ENCODE measurements at places on chromosomes 1 and 21.

GRCh38 chr21:46253610-46254124 is 25.1 kb upstream of the LSS start:
- peak; percentile 30 for DNase-seq

DNA sequence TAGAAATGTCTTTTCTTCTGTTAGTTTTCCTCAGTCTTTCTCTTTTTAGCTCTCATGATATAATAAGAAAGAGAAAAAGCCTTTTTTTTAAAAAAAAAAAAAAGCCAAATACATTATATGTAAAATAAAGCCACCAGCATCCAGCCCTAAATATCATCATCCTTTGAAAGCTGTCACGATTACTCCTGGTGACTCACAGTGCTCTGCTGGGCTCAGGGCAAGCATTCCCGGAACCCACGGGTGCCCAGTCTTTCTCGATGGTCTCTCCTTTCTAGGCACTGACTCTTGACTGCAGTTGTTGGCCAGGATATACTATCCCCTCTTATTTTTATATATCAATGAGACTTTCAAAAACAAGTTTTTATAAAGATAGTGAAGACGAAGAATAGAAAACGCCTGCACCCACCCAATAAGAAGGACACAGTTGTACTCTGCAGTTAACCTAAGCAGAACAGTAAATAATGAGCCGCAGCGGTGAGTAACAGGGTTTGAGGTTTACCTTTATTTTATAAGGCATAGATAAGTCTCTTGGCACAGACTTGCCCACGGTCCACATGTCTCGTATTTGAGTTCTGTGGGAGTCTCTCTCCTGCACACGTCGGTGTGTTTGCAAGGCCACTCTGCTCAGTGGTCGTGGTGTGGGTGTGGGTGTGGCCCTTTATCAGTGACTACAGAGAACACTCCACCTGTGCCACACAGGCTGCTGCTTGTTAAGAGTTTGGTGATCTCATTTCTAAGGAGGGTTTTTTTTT is 15.7 kb upstream of the MX2 start:
- DNase-seq = no peak

- no peak for DNase-seq
These were observed 32.5 kb downstream of the ADAMTS5 start for GRCh38 chr21:26934383-26934782.

GRCh38 chr21:34009193-34009592 is 64.2 kb upstream of the MRPS6 start:
- no peak for DNase-seq

DNA sequence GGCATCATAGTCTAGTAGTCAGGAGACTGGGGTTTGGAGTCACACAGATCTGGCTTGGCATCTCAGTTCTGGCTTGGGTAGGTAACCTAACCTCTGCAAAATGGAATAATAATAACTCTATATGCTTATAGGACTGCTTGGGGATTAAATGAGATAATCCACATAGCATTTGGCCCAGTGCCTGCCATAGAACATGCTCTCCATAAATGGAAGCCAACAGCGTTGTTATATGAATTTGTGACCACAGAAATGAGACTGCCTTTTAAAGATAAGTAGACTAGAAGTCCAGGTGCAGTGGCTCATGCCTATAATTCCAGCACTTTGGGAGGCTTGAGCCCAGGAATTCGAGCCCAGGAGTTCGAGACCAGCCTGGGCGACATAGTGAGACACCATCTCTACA is 4.0 kb upstream of the OPRD1 start:
- DNase-seq = no peak

- DNase-seq = no peak
These were observed 356.3 kb upstream of the C1orf174 start for GRCh38 chr1:4256351-4256750.

- no peak for DNase-seq
These were observed 2.4 kb downstream of the DTL start for GRCh38 chr1:212037900-212038299.

DNA sequence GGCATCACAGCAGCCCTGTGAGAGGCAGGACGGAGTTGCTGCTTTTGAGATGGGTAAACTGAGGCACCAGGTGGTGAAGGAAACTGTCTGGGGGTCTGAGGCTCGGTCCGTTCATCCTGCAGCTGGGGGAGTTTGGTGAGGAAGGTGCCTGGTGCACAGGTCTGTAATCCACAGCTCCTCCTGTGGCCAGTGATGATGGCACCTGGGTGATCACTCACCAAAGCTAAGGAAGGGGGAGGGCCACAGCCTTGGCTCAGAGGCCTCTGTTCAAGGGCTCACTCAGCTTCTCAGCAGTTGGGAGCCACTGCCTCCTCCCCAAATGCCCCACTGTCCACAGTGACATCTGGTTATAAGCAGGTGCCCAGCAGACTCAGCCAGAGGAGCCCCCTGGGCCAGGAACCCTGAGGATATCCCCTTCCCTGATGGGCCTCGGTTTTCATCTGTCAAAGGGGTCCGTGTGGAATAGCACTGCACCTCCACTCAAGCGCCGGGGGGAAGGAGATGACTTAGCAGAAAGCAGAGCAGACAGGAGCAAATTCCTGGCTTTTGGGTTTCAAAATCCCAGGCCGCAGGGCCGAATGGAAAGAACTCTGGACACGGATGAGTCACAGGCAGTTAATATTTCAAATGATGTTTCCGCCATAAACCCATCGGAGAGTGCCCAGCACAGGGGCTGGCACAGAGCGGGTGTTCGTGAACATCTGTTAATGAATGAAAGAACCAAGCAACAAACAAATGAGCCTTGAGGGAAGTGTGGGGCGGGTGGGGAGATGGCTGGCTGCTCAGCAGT is 82.8 kb downstream of the DMRTB1 start:
- DNase-seq = no peak

- DNase-seq = no peak
These were observed 13.3 kb downstream of the LRRC8C start for GRCh38 chr1:89646259-89646658.

DNA sequence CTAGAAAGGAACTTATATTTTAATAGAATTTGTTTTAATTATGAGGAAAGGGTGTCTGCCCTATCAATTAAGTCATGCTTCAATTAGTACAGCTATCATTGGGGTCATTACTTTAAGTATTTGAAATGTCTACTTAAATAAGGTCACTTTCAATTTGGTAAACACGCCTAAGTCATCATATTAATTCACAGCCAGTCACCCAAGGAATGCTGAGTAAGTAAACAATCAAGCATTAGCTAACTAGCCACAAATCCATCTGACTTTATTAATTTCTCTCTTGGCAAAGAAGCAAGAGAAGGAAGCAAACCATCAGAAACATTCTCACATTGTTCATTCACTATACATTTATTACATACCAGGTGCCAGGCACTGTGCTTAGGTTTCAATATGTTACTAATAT is 1.2 kb upstream of the LRRC52 start:
- DNase-seq = no peak

GRCh38 chr1:195122497-195122896 is 1485.7 kb downstream of the KCNT2 start:
- DNase-seq = no peak

DNA sequence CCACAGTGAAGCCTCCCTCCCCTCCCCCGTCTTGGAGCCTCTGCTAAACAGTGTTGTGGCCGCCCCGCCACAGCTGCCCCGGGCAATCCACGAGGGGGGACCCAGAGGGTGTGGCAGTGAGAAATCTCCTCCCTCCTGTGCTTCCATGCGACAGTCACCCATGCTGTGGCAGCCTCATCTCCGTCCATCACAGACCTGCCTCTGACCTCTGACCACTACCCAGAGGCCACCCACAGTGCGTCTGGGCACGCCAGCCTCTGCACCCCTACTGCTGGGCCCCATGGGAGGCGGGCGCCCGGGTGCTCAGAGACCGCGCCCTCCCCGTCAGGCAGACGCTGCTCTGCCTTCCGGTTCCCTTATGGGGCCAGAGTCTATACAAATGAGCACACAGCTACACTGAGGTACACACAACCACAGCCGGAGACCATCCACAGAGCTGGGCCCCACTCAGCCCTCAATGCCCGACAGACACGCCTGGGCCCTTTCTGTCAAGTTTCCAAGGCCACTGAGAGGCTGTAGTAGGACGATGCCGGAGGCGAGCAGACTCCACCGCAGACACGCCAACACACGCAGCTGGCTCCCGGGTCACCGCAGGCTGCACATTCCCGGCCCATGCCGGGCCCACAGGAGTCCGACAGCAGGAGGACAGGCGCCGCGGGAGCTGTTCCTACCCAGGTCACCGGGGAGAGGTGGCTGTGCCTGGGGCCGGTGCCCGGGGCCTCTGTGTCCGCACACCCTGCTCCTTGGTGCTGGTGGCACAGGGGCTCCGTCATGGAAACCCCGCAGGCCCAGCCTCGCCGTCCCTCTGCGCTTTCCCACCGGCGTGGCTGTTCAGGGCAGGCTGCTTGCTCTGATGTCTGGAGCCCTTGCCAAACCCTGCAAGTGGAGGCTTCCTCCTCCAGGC is 23.9 kb upstream of the TMEM52 start:
- no peak for DNase-seq

GRCh38 chr1:92995441-92996430 is 34.5 kb upstream of the DIPK1A start:
- no peak for DNase-seq

DNA sequence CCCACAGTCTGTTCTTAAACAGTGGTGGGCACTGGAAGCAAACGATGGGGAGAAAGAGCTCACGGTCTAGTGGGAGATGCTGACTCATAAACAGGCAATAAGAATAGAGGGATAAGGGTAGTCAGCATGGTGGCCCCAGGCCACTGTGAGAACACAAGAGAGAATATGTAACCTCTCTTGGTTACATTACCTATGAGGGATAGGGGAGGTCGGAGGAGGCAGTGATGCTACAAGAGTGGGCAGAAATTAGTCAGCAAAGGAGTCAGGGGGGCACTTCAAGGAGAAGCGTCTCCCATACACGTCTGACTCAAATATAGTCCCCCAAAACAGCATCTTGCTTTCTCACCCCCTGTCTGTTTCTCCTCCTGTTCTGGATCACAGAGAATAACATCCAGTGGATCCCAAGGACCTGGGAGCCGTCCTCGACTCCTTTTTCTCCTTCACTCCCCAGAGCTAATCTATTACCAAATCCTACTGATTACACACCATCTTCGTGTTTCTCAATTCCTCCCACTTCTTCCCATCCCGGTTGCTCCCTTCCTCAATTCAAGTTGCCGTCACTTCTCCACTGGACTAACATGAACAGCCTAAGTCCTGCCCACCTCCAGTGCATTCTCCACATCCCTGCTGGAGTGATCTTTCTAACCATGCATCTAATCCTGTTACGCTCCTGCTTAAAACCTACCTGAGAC is 2.1 kb downstream of the SLAMF8 start:
- no peak for DNase-seq

GRCh38 chr1:61222240-61222639 is 139.9 kb downstream of the NFIA start:
- DNase-seq = no peak

GRCh38 chr1:209746451-209747165 is 9.2 kb upstream of the TRAF3IP3 start:
- no peak for DNase-seq

- DNase-seq = no peak
These were observed 23.3 kb downstream of the QSOX1 start for GRCh38 chr1:180177931-180178330.

DNA sequence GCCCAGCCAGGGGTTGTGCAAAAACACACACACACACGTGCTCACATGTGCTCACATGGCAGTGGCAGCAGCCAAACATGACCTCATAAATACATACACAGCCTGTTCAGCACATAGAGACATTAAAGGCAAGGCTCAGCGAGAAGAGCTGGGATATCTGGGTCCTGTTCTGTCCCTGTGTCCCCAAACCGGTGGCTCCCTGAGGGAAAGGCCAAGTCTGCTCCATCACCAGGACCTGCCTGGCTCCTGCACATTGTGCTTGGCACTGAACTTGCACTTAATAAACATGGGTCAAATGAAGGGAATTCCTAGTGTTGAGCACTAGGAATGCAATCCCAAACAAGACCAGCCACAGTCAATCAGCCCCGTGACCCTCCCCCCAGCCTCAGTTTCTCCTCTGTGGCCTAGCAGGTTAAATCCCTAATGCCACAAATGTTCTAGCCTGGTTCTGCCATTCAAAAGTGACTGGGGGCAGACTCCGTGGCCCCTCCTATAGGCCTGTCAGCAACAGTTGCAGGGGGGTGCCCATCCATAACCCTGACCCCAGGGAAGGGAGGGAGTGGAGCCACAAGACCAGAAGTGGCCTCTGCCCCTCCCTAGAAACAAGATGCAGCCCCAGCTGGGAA is 160.9 kb upstream of the VAMP3 start:
- no peak for DNase-seq

DNA sequence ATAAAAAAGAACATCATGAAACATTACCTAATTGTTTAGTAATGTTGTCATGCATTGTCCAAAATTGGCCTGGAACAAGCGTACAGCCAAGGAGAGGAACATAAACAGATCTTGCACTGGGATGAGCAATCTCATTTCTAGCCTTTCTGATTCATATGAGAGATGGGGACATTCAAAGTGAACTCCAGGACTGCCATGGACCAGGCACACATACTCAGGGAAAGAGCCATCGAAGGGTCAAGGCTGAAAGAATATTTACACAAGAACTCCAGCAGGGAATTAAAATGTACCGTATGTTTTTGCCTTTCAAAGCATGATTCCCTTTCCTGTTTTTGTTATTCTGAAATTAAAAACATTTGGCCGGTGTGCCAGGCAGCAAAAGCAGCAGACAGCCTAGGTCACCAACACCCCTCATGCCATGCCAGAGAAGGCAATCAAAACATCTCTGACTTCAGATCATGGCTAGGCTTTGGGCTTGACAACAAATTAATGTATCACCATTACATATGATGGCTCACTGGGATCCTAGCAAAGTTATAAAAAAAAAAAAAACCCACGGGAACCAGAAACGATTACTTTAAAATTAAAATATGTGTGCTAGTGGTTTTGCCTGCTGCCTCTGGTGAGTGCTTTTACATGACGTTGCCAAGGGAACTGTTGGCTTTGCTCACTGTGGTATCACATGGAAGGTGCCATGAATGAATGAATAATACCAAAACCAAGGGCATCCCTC is 159.8 kb downstream of the TGFBR3 start:
- DNase-seq = no peak

DNA sequence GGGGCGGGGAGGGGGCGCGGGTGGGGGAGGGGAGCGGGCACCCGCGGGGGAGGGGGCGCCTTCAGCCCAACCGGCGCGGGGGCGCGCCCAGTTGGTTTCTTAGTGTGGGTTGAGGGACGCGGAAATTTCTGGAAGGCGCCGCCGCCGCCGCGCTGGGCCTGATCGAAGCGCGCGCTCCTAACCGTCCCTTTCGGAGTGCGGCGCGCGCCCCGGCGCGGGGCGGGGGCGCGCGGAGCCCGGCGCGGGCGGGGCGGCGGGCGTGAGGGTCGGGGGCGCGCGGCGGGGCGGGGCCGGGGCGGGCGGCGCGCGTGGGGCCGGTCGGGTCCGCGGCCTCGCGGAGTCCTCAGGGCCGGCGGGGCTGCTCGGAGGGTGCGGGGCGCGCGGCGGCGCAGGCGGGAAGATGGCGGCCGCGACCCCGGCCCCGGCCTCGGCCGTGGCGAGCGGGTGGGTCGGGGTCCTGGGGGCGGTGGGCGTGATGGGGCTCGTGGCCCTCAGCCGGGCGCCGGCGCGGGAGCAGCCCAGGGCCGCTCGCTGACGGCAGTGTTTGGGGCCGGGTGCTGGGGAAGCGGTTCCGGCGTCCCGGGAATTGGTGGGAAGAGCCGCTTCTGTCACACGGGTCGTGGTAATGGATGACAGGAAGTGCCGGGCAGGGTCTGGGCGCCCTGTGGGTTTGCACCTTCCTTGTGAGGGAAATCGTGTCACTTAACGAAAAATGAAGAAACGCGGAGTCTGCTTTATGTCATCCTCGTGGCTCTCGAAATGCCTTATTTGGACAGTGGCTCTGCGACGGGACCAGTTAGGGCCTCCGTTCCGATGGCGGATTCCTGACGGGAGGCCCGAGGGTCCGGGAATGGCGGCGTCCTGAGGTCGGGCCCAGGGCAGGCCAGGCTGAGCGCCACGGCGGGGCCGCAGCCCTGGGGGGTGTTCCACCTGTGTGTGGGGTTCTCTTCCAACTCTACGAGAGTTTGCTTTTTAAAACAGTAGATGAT is 764 bp downstream of the PKNOX1 start:
- DNase-seq = peak; percentile 62

All from activated CD4-positive, alpha-beta T cell treated with anti-CD3 and anti-CD28 coated beads, Interleukin-2, amount 50 U/mL, for 1 hour (primary cell).